ENCODE measurements at places on chromosomes 5 and 9. TPM values are rescaled to one million over a fixed set of nuclear protein-coding genes. Genes with fewer than 3 reads are reported as not detected.

DMRTA1 gene
- total RNA-seq, result 0.78 TPM

SH3TC2 gene
- total RNA-seq, result 1.2 TPM

UNC5A gene
- total RNA-seq, result under 0.01 TPM

MLANA gene
- 0.20 TPM for total RNA-seq

RANBP3L gene
- total RNA-seq, result not detected

DNAH5 gene
- total RNA-seq, result 0.39 TPM

Measured in subcutaneous preadipocyte (primary cell).